ENCODE measurements at places on chromosomes 5 and 9.

DNA sequence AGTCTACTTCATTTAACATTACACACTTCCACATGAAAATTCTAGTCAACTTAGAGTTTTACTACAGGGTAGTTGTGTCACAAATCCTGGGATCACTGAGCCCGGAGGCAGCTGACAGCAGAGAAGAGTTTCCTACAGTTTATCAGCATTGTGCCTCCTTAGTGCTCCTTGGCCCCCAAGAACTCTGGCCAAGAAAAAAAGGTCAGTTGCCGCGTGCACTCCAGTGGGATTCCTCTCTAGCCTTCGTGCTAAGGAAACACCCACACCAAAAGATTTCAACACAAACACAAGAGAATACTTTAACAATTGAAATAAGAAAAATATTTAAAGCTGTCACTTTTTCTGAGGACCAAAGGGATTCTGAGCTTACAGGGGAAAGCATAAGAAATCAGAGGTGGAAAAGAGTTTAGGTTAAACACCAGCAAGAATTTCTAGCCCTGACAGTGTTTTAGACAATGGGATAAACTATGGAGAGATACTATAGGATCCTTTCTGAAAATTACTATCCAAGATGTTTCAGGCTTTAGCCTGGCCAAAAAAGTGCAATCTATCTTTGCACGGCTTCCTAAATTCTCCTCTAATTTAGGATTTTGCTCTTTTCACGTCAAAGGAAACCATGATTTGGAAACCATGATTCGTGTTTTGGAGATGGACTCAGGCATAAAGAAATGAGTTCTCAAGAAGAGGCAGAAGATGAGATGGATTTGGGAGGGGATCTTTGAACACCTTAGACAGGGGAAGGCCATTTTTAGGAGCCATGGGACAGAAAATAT is 606.8 kb downstream of the RAB3C start:
- no peak for DNase-seq

DNA sequence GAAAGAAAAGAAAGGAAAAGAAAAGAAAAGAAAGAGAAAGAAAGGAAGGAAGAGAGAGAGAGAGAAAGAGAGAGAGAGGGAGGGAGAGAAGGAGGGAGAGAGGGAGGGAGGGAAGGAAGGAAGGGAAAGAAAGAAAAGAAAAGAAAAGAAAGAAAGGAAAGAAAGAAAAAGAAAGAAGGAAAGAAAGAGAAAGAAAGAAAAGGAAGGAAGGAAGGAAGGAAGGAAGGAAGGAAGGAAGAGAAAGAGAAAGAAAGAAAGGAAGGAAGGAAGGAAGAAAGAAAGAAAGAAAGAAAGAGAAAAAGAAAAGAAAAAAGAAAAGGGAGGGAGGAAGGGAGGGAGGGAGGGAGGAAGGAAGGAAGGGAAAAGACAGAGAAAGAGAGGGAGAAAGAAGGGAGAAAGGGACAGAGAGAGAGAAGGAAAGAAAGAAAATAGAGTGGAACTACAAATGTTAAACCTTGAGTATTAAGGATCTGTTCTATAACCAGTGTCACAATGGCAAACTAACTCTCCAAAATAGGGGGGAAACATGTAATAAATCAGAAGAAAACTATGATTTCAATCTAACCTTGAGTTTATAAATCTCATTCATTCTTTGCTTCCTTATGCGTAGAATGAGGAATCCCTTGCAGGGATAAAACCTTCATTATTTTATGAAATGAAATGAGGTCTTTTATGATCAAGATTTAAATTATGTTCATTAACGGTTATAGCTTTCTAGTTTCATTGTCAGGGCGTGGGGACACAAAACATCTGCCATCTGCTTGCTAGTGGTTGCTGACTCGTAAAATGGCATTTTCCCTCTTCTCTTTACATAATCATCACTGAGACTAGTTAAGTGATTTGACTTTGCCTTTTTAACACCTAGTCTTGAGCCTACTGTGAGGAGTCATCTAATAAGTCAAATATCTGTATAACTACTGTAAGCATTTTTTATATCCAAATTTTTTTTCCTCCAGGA is 40.7 kb upstream of the RAD23B start:
- no peak for DNase-seq

GRCh38 chr9:72165821-72166547 is 16.7 kb downstream of the GDA start:
- DNase-seq = no peak

DNA sequence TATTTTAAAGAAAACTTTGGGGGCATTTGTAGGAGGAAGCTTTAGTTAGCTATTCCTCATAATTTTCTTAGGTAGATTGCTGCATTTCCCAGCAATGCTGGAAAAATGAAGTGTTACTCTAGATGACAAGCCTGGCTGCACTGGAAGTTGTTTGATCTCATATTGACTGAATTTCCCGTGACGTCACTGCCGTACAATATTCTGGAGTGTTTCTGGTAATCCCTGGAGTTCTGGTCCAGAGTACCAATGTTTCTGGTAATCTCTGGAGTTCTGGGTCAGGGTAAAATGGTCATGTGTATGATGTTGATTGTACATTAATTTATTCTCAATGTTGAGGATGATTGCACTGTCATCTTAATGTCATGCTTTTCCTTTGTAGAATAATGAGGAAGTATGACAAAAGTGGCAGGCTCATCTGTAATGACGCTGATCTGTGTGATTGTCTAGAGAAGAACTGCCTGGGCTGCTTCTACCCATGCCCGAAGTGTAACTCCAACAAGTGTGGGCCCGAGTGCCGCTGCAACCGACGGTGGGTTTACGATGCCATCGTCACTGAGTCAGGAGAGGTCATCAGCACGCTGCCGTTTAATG is 26.2 kb downstream of the ARL14EPL start:
- DNase-seq = no peak

- no peak for DNase-seq
These were observed 17.6 kb upstream of the MUSK start for GRCh38 chr9:110650991-110651411.

GRCh38 chr5:143691287-143691944 is 120.5 kb upstream of the HMHB1 start:
- DNase-seq = no peak

DNA sequence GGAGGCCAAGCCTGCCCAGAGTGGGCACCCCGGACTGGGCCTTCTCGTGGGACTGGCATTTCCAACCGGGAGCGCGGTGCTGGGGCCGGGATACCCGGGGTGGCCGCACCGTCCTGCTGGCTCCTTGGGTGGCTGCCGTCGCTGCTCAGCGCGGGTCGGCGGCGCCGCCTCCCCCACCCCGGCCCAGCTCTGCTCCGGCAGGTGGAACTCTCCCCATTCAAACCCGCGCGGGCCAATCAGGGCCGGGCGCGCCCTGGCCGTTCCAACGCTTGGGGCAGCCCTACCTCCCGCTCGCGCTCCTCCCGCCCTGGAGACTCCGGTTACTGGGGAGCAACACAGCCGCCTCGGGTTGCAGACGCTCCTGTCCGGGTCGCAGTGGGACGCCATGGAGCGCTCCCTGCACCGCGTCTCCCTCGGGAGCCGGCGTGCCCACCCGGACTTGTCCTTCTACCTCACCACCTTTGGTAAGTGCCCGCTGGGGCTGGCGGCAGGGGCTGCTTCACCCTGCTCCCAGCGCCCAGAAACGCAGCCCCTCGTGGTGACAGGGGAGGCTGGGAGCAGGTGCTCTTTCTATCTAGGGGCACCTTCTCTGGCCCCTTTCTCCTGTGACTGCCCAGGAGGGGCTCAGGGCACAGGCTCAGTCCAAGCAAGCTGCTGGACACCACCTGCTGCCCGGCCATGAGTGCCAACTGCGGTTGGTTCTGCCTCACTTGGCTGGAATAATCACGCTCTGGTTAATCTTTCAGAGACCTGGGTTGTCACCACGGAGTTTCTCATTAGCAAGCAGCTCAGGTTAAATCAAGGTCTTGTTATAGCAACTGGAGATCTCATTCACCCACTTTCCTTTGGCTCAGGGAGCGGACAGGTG is at the start of gene RGS3:
TSS of gene RGS3 (plus strand) at position 310 of the 868 bp plus-strand sequence. CDS start at position 386, 76 bp downstream.
- no peak for DNase-seq

GRCh38 chr9:72583370-72583769 is 62.0 kb downstream of the TMC1 start:
- no peak for DNase-seq

DNA sequence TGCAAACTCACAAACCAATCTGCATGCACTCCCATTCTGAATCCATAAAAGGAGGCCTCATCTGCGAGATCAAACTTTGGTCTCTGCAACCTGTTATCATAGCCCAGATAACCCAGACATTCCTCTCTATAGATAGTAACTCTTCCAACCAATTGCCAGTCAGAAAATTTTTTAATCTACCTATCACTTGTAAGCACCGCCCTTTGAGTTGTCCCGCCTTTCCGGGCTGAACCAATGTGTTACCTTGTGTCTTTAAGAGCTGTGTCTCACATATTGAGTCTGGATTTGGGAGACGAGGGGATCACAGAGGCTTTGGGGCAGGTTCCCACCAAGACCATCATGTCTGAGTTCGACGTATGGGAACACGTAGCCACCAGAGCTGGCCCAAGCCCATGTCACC is 91.1 kb upstream of the PPP1R26 start:
- DNase-seq = no peak

- DNase-seq = no peak
These were observed 19.1 kb downstream of the TNFSF8 start for GRCh38 chr9:114911167-114911821.

DNA sequence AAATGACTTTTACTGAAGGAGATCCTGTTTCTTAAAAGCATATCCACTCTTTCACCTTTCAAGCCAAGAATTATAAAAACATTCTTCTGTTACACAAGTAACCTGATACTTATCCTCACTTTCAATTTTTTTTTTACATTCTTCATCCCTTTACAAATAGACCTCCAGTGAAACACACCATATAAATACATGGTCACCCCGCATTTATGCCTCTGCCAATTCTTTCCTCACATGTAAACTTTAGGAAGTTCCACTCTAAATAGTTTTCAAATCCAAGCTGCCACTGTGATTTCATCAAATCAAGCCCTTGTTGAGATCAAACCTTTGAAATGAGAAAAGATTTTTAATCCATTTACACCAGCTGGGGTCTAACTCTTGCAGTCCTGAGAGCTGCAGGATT is 40.0 kb downstream of the GAS1 start:
- DNase-seq = no peak

GRCh38 chr5:68173007-68173406 is 42.5 kb upstream of the PIK3R1 start:
- DNase-seq = no peak

DNA sequence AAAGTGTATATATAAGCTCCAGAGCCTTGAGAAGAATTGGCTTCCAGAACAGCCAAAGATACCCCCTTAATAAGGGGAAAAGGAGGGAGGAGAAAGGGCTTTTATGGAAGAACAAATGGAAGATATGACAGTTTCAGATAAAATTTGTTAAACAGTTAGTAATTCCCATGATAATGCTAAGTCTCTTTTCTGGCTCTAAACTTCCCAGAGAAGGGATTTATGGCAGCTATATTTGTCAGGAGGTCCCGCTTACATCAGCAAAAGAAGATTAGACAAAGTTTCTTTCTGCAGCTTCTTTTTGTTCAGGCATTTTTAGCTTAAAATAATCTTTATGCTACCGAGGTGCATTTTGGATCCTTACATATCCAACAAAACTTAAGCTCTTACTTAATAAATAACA is 14.3 kb upstream of the SLC36A3 start:
- no peak for DNase-seq

DNA sequence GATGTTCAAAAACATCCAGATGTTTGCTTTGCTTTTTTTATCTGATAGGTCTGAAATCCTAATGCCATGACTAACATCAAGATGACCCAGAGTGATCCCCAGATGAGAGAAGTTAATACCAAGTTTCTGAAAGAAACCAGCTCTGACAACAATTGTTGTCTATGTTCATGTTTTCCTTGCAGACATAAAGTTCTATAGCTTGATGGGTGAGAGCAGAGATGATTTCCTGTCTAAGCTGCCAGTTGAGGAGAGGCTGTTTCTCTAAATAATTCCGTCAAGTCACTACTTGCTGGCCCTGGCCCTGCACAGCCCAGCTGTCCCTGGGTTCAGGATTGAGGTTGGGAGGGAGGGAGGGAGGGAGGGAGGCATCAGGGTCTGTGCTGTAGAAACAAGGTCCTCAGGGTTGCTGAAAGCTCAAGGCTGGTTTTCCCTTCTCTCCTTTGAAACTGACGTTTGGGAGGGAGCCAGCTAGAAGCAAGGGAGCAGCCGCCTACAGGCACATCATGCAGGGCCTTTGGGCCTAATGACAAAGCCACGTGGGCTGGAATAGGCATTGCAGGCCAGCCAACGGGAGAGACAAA is 3.9 kb downstream of the SPARC start:
- DNase-seq = no peak

- no peak for DNase-seq
These were observed 16.1 kb downstream of the ARPC5L start for GRCh38 chr9:124878021-124878420.

DNA sequence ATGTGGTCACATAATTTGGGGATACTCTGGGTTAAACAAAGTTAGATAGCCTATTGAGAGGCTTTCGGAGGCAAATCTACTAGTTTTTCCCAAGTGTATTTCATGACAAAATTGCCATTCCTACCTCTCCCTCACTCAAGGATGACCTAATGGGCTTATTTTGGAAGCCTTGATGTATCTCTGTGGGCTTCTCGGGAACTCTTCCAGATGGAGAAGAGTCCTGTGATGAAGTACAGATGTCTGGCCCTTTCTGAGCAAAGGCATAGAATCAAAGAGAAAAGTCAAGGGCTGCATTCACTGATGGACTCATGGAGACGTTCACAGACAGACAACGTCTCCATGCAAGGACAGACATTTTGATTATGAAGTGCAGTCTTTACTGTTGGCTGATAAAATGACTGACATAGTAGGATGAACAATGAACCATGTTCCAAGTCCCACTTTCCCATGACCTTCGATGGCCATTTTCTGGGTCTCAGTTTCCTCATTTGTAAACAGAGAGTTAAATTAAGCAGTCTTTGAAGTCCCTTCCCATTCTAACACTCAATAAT is 347.2 kb upstream of the CD180 start:
- DNase-seq = no peak

DNA sequence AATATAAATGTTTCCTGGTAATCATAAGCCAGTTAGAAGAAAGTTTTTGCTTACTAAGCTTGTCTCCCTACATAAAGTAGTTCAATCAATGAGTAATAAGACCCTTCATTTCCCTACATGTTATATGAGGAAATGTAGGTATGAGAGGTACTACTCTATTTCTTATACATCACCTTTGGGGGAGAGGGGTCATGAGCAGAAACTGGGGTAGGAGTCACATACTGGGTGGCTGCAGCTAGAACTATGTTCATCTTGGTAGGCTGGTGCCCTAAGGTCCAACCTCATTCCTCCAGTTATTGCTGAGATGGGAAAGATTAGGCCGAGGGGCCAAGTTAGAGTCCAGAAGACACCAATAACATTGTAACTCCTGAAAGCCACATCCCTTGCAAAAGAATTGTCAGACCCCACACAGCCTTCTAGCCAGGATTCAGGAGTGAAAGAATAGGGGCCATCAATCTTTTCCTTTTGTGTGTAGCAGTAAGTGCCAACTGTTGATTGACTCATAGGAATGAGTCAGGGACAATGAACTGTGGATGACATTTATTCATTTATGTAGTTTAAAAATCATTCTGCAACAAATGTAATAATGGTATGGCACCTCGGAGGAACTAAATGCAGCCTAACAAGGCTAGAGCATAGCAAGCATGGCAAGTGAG is 21.6 kb upstream of the SREK1 start:
- DNase-seq = no peak

- no peak for DNase-seq
These were observed 5.1 kb upstream of the PTBP3 start for GRCh38 chr9:112338561-112338960.
